Right hindlimb (tissue), 1 donor: ENCODE measurements at places on chromosomes 4 and X.
A peak's percentile ranks its signal among the peaks of the same experiment; 100 is the strongest.

DNA sequence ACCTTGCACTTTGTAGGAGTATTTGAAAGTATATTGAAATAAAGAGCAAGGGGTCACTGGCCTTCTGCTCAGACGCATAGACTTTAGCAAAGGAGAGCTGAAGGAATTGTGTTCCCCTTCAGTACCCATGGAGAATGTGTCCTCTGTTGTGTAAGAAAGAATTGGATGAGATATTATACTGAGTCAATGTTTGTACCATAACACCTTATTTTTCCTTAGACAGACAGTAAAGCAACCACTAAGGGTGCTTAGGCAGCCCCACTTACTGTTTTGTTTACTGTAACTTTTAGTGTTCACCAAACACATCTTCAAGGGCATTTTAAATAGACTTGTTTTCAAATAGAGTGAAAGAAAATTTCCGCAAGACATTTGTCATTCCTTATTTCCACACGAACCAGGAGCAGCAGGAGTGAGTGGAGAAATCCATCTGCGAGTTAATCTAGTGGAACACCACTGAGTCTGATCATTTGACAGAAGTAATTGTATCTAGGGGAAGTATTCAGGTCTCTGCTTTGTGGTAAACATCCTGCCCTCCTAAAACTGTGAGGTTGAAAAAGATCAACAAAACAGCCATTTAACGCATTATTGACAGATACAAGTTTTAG is 89.5 kb downstream of the SLIT2 start:
- DNase-seq, result no peak

DNA sequence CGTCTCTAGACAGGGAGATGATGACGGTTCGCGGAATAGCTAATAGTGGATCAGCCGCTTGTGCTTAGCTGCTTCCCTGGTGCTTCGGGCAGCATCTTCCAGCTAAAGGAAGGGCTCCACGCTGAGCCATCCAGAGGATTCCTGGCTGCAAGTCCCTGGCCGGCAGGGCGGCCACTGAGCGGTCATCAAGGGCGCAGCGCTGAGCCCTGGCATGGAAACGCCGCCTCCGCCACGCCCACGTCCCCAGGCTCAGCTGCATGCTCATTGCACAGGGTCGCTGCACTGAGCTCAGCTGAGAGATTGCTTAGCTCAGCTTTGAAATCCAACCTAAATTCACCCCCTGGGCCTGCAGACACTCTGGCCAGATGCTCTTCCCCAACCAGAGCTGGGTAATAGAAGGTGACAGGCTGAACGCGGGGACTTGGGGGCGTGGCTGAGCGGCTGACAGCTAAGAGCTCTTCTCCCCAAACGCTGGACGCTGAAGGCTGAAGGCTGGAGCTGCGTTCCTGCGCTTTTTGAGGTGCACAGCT is 118.2 kb upstream of the KIT start:
- peak; percentile 65 for DNase-seq

DNA sequence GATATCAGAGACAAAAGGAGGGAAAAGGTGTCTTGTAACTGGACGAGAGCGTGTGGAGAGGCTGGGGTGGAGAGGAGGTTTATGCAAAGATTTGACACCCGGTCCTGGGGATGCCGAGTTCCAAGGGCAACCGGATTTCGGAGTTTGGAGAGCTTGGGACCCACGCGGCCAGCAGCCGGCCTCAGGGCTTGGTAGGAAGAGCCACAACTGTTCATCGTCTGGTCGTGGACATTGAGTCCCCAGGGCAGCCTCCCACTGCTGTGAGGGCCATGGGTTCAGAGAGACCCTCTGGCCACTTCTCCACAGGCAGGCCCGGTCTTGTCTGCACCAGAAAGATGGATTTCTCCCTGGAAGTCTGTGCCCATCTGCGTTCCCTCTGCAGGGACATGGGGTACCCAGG is 46.8 kb downstream of the SHOX start:
- no peak for DNase-seq

GRCh38 chr4:61401771-61402170 is 201.6 kb downstream of the ADGRL3 start:
- DNase-seq, result no peak

DNA sequence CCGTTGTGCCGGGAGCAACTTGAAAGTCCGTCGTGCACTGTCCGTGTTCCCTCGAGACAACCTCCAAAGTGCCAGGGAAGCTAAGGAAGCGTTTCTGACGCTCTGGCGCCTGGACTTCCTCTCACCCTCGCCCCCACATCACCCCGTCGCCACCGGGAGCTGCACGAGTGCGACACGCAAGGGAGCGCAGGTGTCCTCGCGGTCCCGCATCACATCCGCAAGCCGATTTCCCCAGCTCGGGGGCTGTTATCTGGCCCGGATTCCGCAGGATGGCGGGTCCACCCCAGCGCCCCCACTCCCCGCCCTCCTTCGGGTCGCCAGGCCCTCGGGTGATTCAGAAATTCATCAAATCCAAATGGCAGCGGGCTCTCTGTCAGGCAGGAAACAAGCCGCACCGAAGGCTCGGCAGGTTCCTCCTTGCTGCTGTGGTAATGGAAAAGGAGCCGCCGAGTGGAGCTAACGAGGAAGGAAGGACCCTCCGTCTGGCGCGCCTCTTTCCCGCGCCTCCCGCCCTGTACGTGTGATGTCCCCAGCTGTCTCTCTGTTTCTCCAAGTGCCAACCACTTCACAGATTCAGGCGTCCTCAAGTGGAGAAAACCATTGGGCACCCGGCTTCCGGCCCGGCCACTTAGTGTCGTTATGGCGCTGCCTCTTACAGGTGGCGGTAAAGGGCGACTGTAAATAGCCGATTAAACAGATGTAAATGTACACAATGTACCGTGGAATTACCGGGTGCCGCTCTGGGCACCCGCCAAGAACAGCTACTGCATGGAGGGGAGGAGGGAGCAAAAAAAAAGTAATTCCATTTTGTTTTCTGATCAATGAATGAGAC is 921 bp upstream of the SETD7 start:
- peak; percentile 80 for DNase-seq

DNA sequence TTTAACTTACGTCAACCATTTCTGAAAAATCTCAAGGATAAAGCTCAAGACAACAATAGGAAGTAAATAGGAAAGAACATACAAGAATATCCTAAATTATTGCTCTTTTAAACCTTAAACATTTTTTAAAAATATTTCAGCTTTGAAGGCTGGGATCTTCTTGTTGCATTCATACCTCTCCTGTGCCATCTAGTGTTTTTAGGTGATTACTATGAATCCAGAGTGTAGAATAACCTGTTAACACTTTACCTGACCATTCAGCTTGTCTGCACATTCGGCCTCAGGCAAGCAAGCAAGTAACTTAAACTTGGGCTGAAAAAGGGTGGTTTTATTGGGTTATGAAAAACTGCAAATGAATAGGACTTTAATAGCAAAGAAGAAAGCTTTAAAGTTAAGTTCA is 507.8 kb upstream of the INTU start:
- no peak for DNase-seq
